ENCODE measurements at places on chromosomes 1 and 21.
A peak's percentile ranks its signal among the peaks of the same experiment; 100 is the strongest.

DNA sequence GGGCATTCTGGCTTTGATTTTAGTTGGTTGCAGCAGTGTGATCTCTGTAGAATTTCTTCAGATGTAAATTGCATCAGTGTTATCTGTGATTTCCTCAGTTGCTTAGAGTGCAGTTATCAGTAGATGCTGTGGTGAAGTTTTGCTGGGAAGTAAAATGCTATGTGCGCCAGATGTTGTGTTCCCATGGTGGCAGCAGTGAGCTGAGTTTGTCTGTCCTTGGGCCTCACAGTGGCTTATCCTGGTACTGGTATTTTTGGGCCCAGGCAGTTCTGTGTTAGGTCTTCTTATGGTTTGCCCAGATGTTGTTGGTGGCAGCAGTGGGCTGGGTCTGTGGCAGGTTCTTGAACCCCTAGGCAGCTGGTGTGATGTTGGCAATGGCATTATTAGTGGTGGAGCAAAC is 1242.1 kb downstream of the PLA2G4A start:
- DNase-seq = no peak

- DNase-seq = no peak
These were observed 27.5 kb upstream of the TMEM54 start for GRCh38 chr1:32928715-32929114.

DNA sequence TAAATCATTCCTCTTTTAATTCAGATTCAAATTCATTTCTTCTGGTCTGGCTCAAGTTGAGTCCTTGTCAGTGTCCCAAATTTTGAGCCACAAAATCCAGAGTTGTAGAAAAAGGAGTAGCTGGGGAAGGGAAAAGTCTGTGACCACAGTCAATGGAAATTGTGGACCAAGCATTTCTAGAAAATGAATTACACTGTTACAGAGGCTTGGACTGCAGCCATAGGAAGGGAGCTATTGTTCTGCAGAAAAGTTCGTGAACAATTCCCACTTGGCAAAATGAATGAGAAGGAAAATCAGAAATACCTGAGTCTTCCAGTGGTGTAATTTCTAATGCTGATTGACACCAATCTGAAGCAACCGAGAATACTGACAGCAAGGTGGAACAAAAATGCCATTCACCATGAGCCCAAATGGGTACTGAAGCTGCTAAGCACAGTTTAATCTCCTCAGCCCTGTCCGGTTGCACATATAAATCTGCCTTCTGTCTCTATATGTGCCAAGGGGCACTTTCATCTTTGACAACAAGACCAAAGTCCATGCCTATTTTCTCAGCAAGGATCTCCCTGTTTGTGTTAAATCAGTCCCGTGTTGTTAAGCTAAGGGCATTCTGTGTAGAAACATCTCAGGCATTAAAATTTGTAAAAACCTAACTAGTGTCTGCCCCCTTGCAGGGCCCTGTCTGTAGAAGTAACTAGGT is 51.3 kb downstream of the TEX35 start:
- DNase-seq = no peak

DNA sequence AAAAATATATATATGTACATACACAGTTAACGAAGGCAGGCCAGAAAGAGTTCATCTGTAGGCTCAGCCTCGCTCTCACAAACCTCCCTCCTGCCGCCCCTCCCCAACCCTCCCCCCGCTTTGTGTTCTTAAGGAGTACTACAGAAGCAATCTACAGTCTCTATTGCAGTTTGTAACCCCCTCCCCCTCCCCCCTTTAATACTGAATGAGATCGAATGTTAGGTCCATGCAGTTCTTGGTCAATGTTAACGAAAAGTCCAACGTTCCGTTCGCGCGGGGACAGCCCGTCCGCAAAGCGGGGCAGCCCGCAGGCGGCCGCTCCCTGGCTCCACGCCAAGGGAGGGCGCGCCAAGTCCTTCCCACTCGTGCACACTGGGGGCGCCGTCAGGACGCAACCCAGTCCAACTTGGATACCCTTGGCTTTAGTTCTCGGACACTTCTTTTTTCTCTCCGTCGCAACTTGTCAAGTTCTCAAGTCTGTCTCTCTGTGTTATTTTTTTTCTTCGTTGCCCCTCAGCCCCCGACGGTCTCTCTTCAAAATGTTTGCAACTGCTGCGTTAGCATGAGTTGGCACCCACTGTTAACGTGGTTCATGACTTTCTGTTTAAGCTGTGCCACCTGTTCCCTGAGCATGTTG is 2.2 kb downstream of the JUN start:
- DNase-seq = peak; percentile 24

DNA sequence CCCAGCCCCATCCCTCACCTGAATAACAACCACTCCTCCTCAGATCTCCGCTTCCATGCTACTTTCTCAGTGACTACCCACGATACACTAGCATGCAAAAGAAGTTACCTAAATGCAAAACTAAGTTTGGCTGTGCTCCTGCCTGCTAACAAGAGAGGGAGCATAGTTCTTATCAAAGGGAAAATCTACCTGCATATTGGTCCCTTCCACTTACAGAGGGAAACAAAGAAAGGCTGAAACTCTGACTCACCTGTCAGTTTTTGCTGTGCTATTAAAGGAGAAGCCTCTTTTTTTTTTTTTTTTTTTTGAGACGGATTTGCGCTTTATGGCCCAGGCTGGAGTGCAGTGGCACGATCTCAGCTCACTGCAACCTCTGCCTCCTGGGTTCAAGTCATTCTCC is 43.8 kb upstream of the RAVER2 start:
- DNase-seq = no peak

GRCh38 chr1:119228335-119229080 is 88.1 kb upstream of the WARS2 start:
- no peak for DNase-seq

DNA sequence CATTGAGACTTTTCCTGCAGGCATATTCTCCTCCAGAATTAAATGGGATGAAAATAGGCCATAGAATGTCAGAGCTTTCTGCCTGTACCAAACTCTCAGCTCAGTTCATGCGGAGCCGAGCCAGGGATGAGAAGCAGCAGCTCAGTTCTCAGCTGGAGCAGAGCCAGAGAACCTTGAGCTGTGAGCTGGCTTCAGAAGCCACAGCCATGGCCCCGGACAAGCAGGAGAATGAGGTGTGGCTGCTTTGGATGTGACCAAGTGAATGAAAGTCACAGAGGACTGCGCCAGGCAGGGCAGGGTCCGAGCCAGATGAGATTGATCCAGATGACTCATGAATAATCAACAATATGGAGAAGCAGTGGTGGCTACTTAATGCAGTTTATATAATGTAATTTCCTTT is 633.8 kb downstream of the NCAM2 start:
- DNase-seq = no peak

Data from activated CD4-positive, alpha-beta T cell treated with anti-CD3 and anti-CD28 coated beads for 1 hour (primary cell).